ENCODE measurements at places on chromosomes 4 and X. TPM values are rescaled to one million over a fixed set of nuclear protein-coding genes. Genes with fewer than 3 reads are reported as not detected.

LRIT3 gene
- total RNA-seq, result under 0.01 TPM

NPY2R gene
- total RNA-seq, result under 0.01 TPM

GLRA3 gene
- under 0.01 TPM for total RNA-seq

FRMPD3 gene
- total RNA-seq, result not detected

MBNL3 gene
- 31.8 TPM for total RNA-seq

ADH1B gene
- under 0.01 TPM for total RNA-seq

NHS gene
- total RNA-seq, result under 0.01 TPM

EFHC2 gene
- 7.3 TPM for total RNA-seq
